ENCODE measurements at places on chromosomes 13 and 19.

DNA sequence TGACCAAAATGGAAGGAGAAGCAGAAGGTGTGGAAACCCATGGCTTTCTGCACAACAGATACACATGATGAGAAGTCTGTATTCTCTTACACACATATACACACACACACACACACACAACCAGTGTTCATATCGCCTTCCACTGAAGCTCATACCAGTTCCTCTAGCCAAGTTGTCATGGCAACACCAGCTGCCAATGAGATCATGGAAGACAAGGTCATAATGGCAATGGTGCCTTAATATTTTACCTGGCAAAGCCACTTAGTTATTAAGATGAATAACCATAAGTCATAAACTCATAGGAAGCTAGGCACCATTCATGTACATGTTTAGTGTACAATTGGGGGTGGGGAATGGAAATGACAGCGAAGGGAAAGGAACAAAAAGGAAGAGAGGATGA, 2.6 kb upstream of the DHRS12 start:
- DNase-seq = no peak

DNA sequence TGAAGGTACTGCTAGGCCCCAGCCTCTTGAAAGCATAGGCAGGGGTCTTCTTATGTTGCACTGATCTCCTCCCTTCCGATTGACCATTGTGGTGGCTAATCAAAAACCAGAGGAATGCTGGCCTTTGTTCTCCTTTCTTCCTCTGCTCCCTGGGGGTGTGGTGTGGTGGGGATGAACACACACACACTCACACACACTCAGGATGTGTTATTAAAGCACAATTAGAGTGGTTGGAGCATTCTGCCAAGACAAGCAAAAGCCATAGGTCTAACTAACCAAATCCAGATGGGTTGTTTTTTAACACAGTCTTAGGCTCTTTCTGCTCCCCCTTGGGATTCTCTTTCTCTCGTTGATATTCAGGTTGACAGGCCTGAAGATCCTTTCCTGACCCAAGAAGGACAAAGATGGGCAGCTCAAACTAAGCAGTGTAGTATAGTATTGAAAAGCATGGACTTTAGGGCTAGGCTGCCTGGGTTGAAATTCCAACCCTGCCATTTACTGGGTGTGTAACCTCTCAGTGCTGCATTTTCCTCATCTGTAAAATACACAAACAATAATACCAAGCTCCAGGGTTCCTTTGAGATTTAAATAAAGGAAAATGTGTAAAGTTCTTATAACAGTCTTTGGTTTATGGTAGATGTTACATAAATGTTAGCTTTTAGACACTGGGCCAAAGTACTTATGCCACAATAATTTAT, 25.5 kb upstream of the DGKH start:
- DNase-seq = no peak

DNA sequence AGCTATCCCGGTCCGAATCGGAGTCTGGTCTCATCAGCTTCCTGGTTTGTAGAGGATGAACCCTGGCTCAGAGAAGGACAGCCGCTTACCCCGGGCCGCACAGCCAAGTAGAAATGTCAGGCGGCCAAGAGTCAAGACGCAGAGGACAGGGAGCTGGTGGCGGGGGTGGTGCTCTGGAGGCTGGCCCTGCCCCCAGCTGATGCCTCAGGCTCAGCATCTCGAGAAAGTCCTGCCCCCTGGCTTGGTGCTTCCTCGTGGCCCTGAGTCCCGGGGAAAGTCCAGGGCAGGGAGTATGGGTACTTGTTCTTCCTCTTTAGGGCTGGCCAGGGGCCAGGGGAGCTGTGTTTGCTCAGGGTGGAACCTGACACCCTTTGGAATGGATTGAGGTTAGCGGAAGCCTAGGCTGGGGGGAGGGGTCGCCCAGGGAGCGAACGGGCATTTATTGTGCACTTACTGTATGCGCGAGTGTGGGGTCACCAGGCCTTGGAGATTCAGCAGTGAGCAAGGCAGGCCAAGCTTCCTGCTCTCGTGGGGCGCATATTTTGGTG, 2.2 kb downstream of the TJP3 start:
- no peak for DNase-seq

- no peak for DNase-seq
Observed at GRCh38 chr13:112931028-112931934, 37.7 kb upstream of the MCF2L start.

DNA sequence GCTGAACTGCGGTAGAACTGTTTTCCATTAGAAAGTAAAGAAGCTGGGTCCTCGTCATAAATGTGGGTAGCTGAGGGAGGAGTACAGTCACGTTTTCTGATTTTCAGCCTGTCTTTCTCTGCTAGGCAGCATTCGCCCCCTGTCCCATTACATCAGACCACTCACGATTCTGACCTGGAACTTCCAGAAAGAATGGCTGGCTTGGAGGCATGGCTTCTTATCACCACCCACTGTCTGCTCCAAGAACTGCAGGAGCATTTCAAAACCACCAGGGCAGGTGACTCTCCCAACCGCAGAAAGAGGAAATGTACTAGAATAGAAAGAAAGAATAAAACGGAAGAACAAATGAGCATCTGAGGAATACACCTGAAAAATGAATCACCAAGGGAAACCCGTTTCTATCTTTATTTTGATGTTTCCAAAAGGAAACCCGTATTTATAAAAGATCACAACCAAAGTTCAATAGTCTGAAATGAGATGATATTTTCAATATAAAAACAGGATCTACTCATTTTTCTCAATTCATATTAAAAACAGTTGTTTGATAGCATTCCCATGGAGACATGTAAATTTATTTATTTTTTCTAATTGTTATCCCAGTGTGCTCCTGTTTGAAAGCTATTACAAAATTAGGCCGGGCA, 22.1 kb upstream of the POMP start:
- peak; percentile 67 for DNase-seq

DNA sequence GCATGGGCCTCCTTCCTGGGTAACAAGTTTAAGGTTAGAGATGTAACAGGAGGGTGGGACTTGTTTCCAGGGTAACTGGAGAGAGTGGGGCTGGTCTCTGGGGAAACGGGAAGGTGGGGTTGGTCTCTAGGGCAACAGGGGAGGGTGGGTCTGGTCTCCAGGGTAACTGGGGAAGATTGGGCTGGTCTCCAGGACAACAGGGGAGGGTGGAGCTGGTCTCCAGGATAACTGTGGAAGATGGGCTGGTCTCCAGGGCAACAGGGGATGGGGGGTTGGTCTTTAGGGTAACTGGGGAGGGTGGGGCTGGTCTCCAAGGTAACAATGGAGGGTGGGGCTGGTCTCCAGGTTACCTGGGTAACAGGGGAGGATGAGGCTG, 36.5 kb downstream of the SPTBN4 start:
- DNase-seq = no peak

DNA sequence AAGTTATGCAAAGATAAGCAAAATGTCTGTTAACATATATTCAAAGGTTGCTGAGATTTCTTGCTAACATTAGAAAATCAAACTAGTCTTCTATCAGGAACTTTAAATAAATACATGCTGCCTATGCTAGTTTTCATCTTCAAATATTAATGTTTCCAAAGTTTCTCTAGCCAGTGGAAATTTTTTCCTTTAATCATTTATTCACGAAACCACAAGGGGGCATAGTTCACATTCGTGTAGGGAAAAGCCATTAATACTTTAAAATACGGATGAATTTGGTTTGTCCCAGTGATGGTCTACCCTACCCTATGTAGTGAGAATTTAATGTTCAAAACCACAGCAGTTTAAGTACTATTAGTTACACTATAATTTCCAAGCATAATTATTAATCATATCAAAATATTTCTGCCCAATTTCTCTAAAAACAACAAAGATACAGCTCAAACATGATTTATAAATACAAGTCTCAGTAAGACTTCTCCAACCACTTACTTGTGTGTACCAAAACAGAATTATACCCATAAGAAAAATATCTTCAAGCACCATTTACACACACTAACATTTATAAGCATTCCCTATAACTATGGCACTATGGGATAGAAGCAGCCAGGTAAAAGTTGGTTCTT, 16.2 kb downstream of the NUFIP1 start:
- no peak for DNase-seq

- no peak for DNase-seq
Observed at GRCh38 chr19:43752287-43752875, 2.4 kb downstream of the SMG9 start.

DNA sequence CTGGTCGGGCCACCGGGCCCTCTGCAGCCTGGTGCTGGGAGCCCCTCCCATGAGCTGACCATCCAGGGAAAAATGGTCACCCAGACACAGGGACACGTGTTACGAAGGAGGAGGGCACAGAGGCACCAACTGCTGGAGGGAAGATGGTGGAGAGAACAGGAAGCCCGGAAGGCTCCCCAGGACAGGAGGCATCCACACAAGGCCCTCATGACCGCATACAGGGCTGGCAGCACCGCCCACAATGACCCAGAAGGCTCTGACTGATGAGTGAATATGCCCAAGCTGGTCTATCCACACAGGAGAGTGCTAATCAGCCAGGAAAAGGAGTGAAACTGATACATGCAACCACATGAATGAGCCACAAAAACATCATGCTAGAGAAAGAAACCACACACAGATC, 14.0 kb upstream of the TMEM86B start:
- DNase-seq = no peak

- DNase-seq = no peak
Observed at GRCh38 chr13:106753251-106753650, 185.3 kb upstream of the ARGLU1 start.

DNA sequence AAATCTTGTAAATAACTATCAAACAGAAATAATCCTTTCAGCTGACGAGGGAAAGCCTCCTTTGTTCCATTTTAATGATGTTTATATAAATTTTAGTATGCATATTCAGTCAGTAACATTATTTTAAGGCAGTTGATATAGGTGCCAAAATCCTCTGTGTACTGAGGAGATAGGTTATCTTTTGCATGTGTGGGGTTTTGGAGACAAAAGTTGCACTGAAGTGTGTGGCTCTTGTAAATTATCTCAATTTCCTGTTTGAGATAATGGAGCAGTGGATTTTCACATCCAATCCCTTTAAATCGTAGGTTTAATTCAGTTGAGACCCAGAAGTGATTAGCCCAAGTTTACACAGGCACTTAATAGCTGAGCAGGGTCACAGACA, 106.6 kb downstream of the RGCC start:
- DNase-seq = no peak

GRCh38 chr13:93298713-93299112, 72.1 kb downstream of the GPC6 start:
- no peak for DNase-seq

DNA sequence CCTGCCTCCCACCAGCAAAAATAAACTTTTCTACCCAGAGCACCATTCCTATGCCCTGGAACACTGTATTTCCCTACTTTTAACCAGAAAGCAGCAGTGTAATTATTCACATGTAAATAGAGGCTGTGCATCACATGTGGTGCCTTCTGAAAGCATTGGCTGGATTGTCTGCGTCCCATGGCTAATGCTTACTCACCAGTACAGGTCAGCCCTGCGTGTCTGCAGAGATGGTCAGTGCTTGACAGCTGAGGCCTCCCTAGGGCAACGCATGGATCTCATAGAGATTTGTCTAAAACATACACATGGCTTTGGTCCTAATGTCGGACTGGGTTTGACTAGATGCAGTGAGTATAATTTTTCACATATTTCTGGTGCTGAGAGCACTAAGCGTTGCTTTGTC, 64.2 kb downstream of the DPY19L3 start:
- no peak for DNase-seq

DNA sequence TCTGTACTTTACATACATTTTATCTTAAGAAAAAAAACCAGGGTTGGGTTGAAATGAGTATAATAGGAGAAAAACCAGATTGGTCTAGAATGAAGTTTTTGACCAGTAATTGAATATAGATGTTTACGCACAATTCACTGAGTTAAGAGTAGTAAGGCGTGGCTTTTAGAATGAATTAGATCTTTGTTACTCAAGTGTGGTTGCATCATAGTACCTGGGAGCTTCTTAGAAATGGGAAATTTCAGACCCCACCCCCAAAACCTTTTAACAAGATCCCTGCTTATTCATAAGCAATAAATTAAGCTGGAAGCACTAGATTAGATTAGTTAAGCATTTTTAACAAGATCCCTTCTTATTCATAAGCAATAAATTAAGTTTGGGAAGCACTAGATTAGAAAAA, 28.7 kb upstream of the LMO7 start:
- no peak for DNase-seq

GRCh38 chr13:101292711-101293110, 123.6 kb downstream of the NALCN start:
- no peak for DNase-seq

- no peak for DNase-seq
Observed at GRCh38 chr13:95234242-95234641, 67.0 kb downstream of the ABCC4 start.

- DNase-seq = peak; percentile 69
Observed at GRCh38 chr19:10699650-10700335, 1.4 kb upstream of the QTRT1 start.

GRCh38 chr19:1042689-1043511, 3.0 kb downstream of the ABCA7 start:
- no peak for DNase-seq

DNA sequence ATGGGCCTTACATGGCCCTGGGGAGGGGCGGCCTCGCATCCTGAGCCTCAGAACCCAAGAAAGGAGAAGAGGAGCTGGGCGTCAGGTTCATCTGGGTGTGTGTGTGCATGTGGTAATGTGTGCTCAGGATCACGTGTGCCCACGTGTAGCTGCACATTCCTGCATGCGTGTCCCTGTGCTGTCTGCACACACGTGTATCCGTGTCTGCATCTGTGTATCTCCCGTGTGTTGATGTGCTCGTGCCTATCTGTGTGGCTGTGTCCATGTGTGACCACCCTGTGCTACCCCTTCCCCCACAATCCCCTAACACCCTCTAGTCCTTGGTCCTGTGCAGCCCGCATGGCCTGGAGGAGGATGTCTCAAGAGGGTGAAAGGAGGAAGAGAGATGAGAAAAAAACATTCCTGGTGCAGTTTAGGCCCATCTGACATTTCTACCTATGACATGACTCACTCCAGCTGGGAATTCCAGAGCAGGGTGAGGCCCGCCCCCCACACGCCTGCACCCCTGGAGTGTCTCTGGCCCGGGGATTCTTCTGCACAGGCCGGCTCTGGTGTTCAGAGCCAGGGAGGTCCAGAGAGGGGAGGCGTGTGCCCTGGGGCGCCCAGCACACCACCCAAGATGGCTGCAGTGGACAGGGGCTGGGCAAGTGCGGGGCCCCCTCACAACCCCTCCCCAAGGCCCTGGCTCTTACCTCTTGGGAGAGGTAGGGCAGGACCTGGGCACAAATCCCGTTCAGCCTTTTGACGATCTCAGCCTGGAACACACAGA, 7.1 kb downstream of the TLE5 start:
- no peak for DNase-seq

Measured in stimulated activated CD4-positive, alpha-beta T cell treated with anti-CD3 and anti-CD28 coated beads, Interleukin-1b, Interleukin-23, amount 100 ng/mL, for 48 hours (primary cell).